ENCODE measurements at places on chromosomes 5 and 9.

DNA sequence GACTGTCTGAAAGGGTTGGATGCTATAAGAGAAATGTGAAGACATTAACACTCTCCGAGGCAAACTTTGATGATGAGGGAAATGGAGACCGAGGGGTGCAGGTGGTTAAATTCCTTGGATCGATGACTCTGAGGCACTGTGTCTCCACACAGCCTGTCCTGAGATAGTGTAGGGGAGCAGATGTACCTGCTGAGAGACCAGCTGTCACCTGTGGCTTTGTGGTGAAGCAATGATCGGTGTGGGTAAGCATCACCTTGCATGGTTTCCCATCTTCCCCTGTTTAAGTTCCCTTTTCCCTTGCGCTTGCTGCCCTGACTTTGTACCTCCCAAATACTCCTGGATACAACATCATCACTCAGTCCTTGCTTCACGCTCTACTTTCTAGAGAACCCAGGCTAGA is 9.8 kb upstream of the MIER3 start:
- no peak for DNase-seq

- no peak for DNase-seq
Observed at GRCh38 chr9:115223471-115223870, 105.5 kb upstream of the TNC start.

- no peak for DNase-seq
Observed at GRCh38 chr9:25678846-25679360, 659 bp upstream of the TUSC1 start.

DNA sequence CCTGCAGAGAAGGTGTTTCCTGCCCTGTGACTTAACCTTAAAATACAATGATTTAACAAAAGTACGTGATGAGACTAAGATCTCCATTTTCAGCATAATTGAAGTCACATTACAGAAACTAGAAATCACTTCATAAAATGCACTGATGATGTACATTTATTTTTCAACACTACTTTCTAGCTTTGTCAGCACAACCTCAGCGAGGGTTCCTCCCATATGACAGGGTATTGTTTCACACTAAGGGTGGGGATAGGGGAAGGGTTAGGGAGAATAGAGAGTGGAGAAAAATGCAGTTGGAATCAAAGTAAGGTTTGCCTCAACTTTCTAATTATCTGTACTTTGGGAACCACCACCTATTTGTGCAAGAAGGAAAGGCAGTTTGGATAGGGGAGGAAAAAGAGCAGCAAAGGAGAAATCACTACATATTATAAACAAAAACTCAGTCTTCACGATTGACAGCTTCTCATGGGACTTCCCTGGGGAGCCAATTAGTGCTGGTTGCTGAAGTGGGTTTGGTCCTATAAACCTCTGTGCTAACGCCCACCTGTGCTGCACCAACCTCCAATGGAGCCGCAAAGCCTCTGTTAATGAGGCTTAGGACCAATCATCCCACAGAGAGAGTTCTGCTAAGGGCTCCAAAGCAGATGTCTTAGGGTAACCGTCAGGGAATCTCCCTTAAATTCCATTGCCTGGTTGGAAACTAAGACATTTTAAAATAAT is 369.2 kb upstream of the PDE4D start:
- no peak for DNase-seq

- no peak for DNase-seq
Observed at GRCh38 chr5:130017173-130017572, 112.9 kb downstream of the CHSY3 start.

- no peak for DNase-seq
Observed at GRCh38 chr9:31471010-31471409, 913.4 kb upstream of the ACO1 start.
